ENCODE measurements at places on chromosomes 4 and X. TPM values are rescaled to one million over a fixed set of nuclear protein-coding genes. Genes with fewer than 3 reads are reported as not detected.

DNA sequence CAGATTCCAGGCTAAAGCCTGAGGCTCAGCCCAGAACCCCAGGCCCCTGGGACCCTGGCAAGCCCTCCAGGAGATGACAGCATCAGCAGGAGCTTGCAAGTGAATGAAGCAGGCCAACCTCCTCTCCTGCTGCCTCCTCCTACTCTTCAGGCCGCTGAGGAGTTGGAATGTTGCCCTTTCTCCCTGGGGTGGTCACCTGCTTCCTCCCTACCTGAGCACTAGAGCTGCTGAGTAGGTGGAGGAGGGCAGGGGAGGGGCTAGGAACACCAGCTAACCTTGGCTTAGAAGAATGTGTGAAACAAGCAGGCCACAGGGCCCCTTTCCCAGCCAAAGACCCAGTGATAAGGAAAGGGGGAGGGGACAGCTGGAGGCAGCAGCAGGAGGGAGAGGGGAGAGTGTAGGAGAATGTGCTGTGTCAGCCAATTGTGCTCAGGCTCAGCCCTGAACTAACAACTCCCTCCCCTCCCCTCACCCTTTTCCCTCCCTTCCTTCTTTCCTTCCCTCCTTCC, 58.0 kb downstream of the PJA1 start:
- no peak for DNase-seq
- H3K4me3 ChIP-seq = no peak overlapping the region
- no peaks in the 10 kb centered on the region for H3K36me3 ChIP-seq
- no peaks in the 10 kb centered on the region for H3K27me3 ChIP-seq

- no peak overlapping the region for H3K27ac ChIP-seq
- no peaks in the 10 kb centered on the region for H3K36me3 ChIP-seq
- no peak overlapping the region for H3K4me3 ChIP-seq
- H3K4me1 ChIP-seq = no peaks in the 10 kb centered on the region
Observed at GRCh38 chrX:43003939-43004338, 226.0 kb upstream of the PPP1R2C start.

GRCh38 chr4:37693450-37694190, 7.4 kb upstream of the RELL1 start:
- H3K27me3 ChIP-seq = no peaks in the 10 kb centered on the region
- H3K4me1 ChIP-seq = no peaks in the 10 kb centered on the region
- no peak for DNase-seq

DNA sequence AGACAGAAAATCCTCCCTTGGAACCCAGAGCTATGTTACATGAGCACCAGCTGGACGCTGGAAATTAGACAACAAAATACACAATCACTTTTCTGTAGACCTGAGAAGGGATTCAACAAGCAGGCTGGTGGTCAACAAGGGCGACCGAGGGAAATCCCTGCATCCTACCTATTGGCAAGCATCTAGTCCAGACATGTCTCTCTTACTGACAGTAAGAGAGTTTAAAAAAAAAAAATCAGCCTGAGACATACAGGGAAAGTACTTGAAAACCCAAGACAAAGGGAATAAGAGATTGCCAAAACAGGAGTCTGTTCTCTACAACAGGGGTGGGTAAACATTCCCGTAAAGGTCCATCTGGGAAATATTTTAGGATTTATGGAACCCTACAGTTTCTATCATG, 108.0 kb downstream of the KDR start:
- no peaks in the 10 kb centered on the region for H3K4me1 ChIP-seq
- H3K27ac ChIP-seq = no peak overlapping the region
- H3K27me3 ChIP-seq = no peaks in the 10 kb centered on the region
- H3K36me3 ChIP-seq = no peaks in the 10 kb centered on the region
- no peak for DNase-seq
- no peak overlapping the region for H3K4me3 ChIP-seq

DNA sequence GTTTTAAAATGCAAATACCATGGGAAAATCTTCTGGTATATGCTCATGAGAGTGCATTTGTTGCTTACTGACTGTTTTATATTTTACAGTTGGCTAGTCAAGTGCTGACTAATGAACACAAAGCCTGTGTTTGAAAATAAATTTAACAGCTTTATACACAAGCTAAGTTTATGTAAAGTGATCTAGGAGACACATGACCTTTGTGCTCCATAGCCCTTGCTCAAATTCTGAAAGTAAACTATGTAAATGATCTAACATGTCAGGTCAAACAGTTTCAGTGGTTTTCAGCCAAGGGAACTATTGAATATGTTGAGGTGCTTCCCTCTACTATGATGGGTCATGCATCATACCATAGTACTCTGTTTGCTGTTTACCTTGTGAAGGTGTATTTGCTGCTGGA, 36.7 kb downstream of the DIAPH2 start:
- no peaks in the 10 kb centered on the region for H3K27me3 ChIP-seq
- H3K4me1 ChIP-seq = no peaks in the 10 kb centered on the region
- H3K36me3 ChIP-seq = no peaks in the 10 kb centered on the region

- H3K4me1 ChIP-seq = no peaks in the 10 kb centered on the region
- H3K36me3 ChIP-seq = peaks cover 21% of the 10 kb centered on the region
- H3K4me3 ChIP-seq = no peak overlapping the region
- no peak for DNase-seq
- H3K27ac ChIP-seq = no peak overlapping the region
Observed at GRCh38 chr4:42070463-42070862, 80.1 kb downstream of the SLC30A9 start.

GRCh38 chrX:20217271-20217670, 49.4 kb downstream of the RPS6KA3 start:
- H3K4me3 ChIP-seq = peak overlapping the region; percentile 23
- no peaks in the 10 kb centered on the region for H3K4me1 ChIP-seq
- DNase-seq = no peak

Gene GNRHR
- not detected for total RNA-seq
